ENCODE measurements at places on chromosomes 3 and 15.
A peak's percentile ranks its signal among the peaks of the same experiment; 100 is the strongest.

- DNase-seq = peak; percentile 15
Measured at GRCh38 chr3:134315286-134316106, 58.8 kb downstream of the AMOTL2 start.

DNA sequence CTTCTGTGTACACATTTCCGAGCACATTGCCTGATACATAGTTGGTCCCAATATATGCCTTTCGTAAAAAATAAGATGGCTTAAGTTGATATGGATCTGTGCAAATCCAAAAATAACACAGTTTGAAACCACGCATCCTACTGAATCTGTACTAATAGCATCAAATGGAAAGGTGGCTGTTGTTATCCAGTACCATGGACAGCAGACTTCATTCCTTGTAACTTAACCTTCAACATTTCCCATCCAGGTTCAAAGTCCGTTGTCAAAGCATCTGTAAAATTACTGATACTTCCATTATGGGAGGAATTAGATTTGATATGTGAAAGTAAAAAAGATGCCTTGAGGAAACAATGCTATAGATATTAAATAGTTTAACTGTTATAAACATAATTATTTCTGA, 65.5 kb upstream of the C3orf49 start:
- no peak for DNase-seq

GRCh38 chr15:89665449-89666181, 10.3 kb upstream of the KIF7 start:
- DNase-seq = no peak

- DNase-seq = no peak
Measured at GRCh38 chr15:73923488-73924164, 2.6 kb upstream of the LOXL1 start.

DNA sequence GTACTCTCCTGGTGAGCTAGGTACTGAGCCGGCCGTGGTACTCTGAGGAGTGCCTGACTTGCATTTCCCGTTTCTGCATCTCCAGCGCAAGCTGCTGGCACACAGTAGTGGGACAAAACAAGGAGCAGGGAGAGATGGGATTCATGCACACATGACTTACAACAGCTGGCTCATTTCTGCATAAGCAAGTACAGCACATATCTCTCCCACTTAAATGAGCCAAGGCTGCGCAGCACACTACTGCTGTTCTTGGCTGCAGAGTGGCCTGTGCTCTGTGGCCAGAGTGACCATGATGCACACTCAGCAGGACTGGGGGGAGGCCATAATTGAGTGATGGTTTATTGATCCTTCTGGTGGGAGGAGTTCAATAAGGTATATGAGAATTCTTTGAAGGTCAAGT, 59.2 kb upstream of the ABHD17C start:
- DNase-seq = no peak

GRCh38 chr3:125055331-125055912, 375 bp downstream of the HEG1 start:
- peak; percentile 43 for DNase-seq

DNA sequence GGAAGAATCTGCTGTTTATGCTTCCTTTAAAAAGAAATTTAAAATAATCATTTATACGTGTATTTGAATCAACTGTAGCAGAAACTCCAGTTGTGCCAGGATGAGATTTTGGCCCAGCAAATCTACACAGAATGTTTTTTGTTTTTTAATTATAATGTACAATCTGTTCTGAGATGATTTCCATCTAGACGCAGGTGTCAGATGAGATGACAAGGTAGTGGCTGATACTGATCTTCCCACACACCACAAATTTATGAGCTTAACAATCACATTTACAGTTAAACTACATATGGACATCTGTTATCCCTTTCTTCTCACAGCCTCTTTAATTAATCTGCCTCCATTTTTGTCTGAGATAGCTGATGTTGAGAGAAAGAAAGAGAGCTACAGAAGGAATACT, 23.6 kb downstream of the DCLK3 start:
- no peak for DNase-seq
